ENCODE measurements at places on chromosomes 4 and X.

DNA sequence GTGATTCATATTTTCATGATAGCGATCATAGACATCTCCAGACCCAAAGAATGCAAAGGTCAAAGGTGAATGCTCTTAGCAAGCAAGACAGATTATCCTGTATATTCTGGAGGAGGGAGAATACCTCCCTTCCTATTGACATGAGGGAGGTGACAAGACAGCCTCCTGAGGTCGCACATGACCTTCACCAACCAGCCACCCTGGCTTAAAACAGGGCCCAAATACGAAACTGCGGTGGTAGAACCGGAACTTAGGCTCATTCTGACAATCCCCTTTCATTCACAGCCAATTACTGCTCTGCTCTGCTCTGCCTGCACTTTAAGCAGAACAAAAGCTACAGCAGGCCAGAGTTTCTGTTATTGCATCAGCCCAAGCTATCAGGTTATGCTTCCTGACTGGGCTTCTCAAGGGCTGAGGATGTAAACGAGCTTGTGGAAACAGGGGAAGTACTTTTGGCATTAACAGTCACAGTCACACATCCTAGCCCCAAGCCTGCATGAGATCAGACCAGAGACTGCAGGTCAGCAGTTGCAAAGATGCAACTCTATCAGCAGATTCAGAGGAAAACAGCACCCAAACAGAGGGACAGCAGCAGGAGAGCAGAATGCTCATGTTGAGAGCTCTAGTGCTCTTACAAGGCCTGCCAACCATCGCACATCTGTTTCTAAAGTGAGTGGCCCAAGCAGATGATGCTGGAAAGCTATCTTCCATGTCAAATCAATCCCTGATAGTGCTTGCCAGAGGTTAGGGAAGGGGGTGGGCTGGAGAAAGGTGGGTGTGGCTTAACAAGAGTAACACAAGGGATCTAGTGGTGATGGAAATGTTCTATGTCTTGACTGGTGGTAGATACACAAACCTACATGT is 51.3 kb upstream of the MAP3K15 start:
- no peaks in the 10 kb centered on the region for H3K36me3 ChIP-seq
- peak; percentile 16 for DNase-seq
- H3K4me3 ChIP-seq: no peak overlapping the region
- H3K27ac ChIP-seq: no peak overlapping the region

GRCh38 chrX:45134775-45135174 is 65.9 kb downstream of the DIPK2B start:
- no peak overlapping the region for H3K27ac ChIP-seq
- H3K27me3 ChIP-seq: no peaks in the 10 kb centered on the region
- DNase-seq: no peak
- no peaks in the 10 kb centered on the region for H3K36me3 ChIP-seq

- no peak overlapping the region for H3K4me3 ChIP-seq
- peaks cover 28% of the 10 kb centered on the region for H3K36me3 ChIP-seq
- H3K27ac ChIP-seq: no peak overlapping the region
- no peak for DNase-seq
- no peaks in the 10 kb centered on the region for H3K4me1 ChIP-seq
These were observed 101.6 kb downstream of the FAM193A start for GRCh38 chr4:2637956-2638552.

DNA sequence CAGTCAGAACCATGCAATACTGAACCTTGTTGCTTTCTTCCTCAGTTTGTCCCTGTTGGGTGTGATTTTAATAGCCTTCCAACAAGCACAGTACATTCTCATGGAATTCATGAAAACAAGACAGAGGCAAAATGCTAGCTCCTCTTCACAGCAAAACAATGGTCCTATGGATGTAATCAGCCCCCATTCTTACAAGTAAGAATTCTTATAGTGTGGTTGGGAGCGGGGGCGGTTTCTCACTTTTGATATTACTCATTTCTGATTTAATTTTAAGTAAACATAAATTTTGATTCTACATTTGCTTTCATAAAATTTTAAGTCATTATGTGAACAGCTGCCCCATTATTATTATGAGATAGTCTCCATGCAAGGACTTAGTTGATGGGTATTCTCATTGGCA is 80.8 kb upstream of the TLR2 start:
- H3K36me3 ChIP-seq: peaks cover 28% of the 10 kb centered on the region
- no peaks in the 10 kb centered on the region for H3K27me3 ChIP-seq

DNA sequence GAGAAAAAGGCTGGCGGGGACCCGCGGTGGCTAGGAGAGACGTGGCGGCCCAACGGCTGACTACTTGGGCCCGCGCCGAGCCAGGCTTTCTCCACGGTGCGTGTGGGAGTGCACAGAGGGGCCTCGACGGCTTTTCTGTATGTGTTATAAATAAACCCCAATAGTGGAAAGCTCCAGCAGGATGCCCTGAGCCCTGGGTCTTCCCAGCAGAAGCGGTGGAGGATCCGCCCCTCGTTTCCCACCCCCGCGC is 268 bp upstream of the PRRG1 start:
- DNase-seq: no peak
- no peaks in the 10 kb centered on the region for H3K36me3 ChIP-seq
- no peaks in the 10 kb centered on the region for H3K4me1 ChIP-seq
- peak overlapping the region; percentile 66 for H3K4me3 ChIP-seq

DNA sequence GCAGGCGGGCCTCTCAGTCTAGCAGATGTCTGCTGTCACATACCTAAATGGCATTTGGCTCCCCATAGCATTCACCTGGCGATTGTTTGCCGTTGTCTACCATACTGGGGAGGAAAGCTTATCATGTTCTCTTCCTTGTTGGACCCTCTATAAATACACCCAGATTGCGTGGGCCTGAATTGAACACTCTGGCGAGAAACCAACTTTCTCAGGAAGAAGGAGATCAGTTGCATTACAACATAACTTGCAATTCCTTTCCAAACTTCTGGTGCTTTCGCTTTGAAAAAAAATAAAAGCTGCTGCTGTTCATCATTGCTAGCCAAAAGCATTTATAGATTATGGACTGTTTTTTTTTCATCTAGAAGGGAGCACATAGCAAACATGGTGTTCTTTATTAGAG is 230.0 kb upstream of the GPC4 start:
- no peak overlapping the region for H3K27ac ChIP-seq
- peak; percentile 19 for DNase-seq
- H3K4me1 ChIP-seq: peaks cover 2% of the 10 kb centered on the region
- H3K4me3 ChIP-seq: no peak overlapping the region

GRCh38 chr4:9765091-9765490 is 16.3 kb upstream of the DRD5 start:
- no peaks in the 10 kb centered on the region for H3K27me3 ChIP-seq
- no peak for DNase-seq
- no peak overlapping the region for H3K27ac ChIP-seq

GRCh38 chr4:24529555-24529954 is 54.8 kb downstream of the DHX15 start:
- peaks cover 46% of the 10 kb centered on the region for H3K36me3 ChIP-seq
- H3K27me3 ChIP-seq: no peaks in the 10 kb centered on the region
- H3K4me3 ChIP-seq: no peak overlapping the region
- H3K27ac ChIP-seq: no peak overlapping the region
- no peak for DNase-seq
- no peaks in the 10 kb centered on the region for H3K4me1 ChIP-seq

DNA sequence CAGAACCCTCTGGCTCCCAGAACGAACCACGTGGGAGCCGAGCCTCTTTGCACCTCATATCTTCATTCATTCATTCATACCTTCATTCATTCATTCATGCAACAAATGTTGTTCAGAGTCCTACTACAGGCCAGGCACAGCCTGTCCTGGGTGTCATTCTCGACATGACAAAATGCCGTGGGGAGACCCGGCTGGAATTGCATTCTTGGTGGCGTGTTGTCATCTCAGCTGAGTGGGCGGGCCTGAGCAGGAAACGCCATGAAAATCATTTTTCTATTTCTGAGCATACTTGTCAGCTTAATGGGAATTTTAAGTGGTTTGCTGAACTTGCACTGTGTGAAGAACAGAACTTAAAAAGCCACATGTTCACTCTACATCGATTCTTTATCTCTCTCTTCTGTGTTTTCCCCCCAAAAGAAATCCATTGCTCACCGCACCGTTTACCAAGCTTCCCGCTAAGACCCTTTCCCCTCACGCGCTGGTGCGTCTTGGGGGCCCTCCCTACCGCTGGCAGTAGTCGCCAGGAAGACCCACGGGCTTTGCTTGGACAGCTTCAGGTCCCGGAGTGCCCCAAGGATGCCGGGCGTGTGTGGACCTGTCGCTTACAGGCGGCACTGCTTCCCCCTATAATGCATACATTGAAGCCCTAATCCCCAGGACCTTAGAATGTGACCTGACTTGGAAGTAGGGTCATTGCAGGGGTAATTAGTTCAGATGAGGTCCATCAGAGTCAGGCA is 41.6 kb upstream of the HMX1 start:
- no peaks in the 10 kb centered on the region for H3K36me3 ChIP-seq
- no peak overlapping the region for H3K4me3 ChIP-seq
- H3K4me1 ChIP-seq: no peaks in the 10 kb centered on the region
- no peak overlapping the region for H3K27ac ChIP-seq
- peaks cover 2% of the 10 kb centered on the region for H3K27me3 ChIP-seq

GRCh38 chrX:9153300-9153699 is 119.4 kb upstream of the FAM9B start:
- H3K4me3 ChIP-seq: no peak overlapping the region
- H3K27me3 ChIP-seq: no peaks in the 10 kb centered on the region
- no peaks in the 10 kb centered on the region for H3K36me3 ChIP-seq
- peak; percentile 61 for DNase-seq
- H3K4me1 ChIP-seq: peaks cover 13% of the 10 kb centered on the region

- H3K4me3 ChIP-seq: peak overlapping the region; percentile 89
- peaks cover 5% of the 10 kb centered on the region for H3K4me1 ChIP-seq
- peak; percentile 28 for DNase-seq
- no peaks in the 10 kb centered on the region for H3K27me3 ChIP-seq
- peak overlapping the region; percentile 91 for H3K27ac ChIP-seq
- H3K36me3 ChIP-seq: peaks cover 3% of the 10 kb centered on the region
These were observed 730 bp downstream of the VBP1 start for GRCh38 chrX:155216940-155217440.

GRCh38 chr4:92163348-92163747 is 140.4 kb upstream of the GRID2 start:
- no peak overlapping the region for H3K4me3 ChIP-seq
- H3K27me3 ChIP-seq: no peaks in the 10 kb centered on the region
- DNase-seq: no peak
- H3K36me3 ChIP-seq: no peaks in the 10 kb centered on the region
